Psoas muscle (tissue), 8 donors: ENCODE measurements at places on chromosomes 16 and 17.

GRCh38 chr16:85554114-85554888 lies 58.8 kb upstream of the GSE1 start:
- peak; percentile 67 for DNase-seq

- no peak for DNase-seq
Observed at GRCh38 chr16:35792516-35793285, 2333.3 kb downstream of the TP53TG3F start.

- DNase-seq: no peak
Observed at GRCh38 chr17:1566505-1567199, 4.1 kb upstream of the PITPNA start.

DNA sequence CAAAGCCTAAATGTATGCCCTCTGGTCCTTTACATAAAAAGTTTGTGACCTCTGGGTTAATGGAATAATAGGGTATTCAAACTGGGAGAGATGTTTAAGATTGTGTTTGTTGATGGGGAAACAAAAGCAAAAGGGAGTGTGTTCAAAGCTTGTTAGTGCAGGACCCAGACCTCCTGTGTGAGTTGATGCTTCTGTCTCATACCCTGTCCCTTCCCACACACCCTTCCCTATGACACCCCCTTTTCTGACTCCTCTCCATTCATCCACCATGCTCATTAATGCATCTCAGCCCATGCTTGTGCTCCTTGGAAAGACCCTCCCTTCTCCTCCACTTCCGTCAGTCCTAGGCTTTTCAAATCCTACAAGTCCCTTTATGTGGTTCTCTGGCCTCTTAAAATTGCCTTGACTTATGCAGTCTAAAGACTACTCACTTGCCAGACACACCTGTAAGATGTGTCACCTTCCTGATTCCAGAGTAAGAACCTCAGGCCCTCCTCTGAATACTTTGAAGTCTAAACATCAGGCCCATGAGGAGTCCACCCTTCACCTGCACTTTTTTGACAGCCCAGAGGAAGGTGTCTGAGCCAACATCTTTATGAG lies 128.0 kb upstream of the CACNG5 start:
- DNase-seq: no peak

GRCh38 chr17:77847221-77848085 lies 111.0 kb upstream of the TNRC6C start:
- peak; percentile 49 for DNase-seq

DNA sequence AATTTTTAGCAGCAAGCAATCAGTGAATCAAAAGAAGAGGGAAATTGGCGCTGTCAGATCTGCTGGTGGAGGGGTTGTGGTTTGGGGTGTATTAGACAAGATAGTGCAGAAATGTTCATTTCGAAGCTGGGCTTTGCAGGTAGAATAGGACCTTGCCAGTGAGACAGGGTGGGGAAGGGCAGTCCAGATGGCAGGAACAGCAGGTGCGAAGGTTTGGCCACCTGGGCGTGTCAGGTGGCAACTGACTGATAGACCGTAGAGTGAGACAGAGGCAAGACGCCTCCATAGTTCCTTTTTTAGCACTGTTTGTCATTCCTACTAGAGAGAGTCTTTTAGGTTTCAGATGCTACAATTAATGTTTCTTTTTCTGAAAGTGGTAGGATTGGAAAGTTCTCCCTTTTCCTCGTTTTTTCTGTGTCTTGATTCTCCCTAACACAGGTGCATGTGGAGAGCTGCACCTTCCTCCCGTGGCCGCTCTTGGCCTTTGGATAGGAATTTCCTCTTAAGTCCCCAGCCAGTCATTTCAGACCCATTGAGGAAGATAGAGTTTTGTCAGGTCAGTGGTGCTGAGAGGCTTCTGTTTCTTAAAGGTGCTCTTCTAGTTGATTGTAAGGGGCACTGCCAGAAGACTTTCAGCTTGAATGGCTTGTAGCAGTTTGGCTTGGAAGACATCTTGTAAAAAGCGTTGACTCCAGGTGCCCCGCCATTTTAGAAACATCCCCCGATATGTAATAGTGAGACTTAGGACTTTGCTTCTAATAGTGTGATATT lies 315.6 kb downstream of the SNX29 start:
- DNase-seq: no peak
